ENCODE measurements at places on chromosomes 5 and 9.

- no peak for DNase-seq
Observed at GRCh38 chr5:150126921-150127265, 28.8 kb downstream of the PDGFRB start.

DNA sequence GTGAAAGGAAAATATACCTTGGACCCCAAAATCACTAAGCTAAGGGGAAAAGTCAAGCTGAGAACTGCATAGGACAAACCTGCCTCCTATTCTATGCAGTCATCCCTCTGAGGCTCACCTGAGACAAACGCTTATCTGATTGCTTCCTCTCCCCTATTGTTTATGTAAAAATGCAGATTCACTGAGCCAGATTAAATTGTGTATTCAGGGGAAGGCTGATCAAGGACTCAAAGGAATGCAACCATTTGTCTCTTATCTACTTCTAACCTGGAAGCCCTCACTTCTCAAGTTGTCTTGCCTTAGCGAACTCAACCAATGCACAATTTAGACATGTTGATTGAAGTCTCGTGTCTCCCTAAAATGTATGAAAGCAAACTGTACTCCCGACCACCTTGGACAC, 13.3 kb downstream of the SPARC start:
- no peak for DNase-seq

- no peak for DNase-seq
Observed at GRCh38 chr9:91477106-91477505, 53.5 kb upstream of the NFIL3 start.

GRCh38 chr9:127785023-127785932, 556 bp upstream of the CDK9 start:
- peak; percentile 88 for DNase-seq

DNA sequence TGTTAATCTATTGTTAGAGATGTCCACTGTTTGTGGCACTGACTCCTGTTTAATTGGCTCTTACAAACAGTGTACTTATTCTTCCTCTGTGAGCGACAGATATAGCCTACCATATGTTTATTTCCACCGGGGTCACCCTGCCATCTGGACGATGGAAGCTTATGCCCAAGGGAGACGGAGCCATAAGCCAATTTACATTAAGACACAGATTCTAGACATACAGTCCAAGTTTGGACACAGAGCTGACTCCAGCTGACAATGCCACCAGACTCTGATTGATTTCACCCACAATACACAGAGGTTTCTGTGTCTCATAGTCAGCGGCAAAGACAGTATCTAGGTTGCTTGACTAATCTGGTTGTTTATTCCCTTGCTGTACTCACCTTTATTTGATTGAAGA, 198.9 kb downstream of the ENC1 start:
- no peak for DNase-seq

DNA sequence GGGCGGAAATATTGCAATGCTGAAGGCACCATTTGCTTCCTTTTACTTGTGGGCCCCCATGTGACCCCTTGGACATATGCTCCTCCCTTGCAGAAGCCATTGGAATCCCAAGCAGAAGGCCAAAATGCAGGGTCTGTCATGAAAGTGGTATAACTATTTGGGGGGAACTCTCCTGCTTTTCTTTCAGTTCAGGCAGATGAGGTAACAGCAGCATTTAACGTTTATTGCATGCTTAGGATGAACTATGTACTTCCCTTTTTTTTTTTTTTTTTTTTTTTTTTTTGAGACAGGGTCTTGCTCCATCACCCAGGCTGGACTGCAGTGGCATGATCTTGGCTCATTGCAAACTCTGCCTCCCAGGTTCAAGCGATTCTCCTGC, 7.8 kb downstream of the FOXI1 start:
- DNase-seq, result no peak

DNA sequence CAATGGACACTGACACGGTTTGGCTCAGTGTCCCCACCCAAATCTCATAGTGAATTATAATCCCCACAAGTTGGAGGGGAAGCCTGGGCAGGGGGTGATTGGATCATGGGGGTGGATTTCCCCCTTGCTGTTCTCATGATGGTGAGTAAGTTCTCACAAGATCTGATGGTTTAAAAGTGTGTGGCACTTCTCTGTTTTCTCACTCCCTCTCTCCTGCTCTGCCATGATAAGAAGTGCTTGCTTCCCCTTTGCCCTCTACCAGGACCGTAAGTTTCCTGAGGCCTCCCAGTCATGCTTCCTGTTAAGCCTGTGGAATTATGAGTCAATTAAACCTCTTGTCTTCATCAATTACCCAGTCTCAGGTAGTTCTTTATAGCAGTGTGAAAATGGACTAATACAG, 115.8 kb upstream of the KIF2A start:
- DNase-seq, result no peak

- DNase-seq, result no peak
Observed at GRCh38 chr5:65061974-65062353, 293.2 kb downstream of the CWC27 start.

DNA sequence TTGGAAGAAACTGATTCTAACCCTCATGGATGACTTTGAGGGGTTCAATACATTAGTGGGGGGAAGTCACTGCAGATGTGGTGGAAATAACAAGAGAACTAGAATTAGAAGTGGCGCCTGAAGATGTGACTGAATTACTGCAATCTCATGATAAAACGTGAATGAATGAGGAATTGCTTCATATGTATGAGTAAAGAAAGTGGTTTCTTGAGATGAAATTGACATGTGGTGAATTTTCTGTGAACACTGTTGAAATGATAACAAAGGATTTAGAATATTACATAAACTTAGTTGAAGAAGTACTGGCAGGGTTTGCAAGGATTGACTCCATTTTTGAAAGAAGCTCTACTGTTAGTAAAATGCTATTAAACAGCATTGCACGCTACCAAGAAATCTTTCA, 113.0 kb downstream of the UGCG start:
- DNase-seq, result no peak

All from GM23338 (cell line).